Activated T-helper 1 cell treated with Interleukin-2 at 50 U/mL for 16 hours (primary cell): ENCODE measurements at places on chromosomes 5 and 9.

DNA sequence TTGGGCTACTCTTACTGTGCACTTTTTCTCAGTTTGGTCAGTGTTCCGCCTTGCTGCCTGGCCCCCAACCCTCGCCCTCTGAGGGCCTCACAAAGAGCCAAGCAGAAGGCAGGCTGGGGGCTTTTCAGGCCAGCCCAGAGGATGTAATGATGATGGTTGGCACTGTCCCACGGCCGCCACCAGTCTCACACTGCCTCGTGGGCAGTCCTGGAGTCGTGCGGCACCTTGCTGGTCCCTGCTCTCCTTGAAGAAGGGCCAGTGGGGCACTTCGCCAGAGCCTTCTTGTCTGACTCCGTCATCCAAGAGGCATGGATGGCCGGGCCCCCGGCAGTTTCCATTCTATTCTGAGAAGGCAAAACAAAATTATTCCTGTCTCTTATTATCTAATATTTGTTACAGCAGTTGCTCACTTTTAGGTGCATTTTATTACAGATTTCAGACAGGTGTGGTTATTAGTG is 21.0 kb downstream of the TENT4A start:
- DNase-seq: no peak

DNA sequence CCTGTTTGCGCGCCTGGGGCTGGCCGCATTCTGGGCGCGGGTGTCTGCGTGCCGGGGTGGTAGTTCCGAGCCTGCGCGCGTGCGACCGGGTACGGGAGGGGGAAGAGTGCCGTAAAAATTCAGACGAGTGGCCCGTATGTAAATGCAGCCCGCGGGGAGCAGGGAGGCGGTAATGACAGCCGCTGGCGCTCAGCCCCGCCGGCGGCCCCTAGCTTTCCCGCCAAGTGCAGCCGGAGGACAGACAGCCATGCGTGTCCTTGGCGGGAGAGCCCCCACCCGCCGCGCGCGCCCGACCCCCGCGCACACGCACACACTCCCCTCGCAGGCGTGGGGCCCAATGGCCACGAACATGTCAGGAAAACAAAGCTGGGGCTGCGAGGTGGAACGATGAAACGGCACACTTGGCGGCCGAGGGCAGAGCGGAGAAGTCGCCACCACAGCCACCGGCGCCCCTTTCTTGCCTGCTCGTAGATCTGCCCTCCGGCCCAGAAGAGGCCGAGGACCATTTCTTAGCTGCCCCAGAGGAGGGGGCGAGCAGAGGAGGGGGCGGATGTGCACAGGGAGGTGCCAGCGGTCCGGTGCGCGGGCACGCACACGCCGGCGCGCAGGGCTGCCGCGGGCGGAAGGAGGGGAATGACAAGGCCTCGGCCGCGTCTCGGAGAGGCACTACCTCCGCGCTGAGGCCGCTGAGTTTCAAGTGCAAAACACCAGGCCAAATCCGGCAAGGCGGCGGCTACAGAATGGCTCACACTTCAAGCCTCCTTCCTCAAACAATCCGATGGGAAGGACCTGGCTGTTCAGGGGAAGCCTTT is 208.4 kb downstream of the MEF2C start:
- no peak for DNase-seq

GRCh38 chr9:72524820-72525540 is 3.6 kb downstream of the TMC1 start:
- no peak for DNase-seq

GRCh38 chr5:128782446-128782845 is 182.8 kb upstream of the SLC27A6 start:
- DNase-seq: no peak

- DNase-seq: no peak
Measured at GRCh38 chr9:74848153-74848525, 39.6 kb downstream of the TRPM6 start.

GRCh38 chr5:94181895-94182294 is 436.5 kb downstream of the KIAA0825 start:
- DNase-seq: no peak

GRCh38 chr9:7209016-7209715 is 451.4 kb downstream of the KDM4C start:
- DNase-seq: no peak

GRCh38 chr9:73216100-73216499 is 64.4 kb downstream of the ANXA1 start:
- DNase-seq: no peak

DNA sequence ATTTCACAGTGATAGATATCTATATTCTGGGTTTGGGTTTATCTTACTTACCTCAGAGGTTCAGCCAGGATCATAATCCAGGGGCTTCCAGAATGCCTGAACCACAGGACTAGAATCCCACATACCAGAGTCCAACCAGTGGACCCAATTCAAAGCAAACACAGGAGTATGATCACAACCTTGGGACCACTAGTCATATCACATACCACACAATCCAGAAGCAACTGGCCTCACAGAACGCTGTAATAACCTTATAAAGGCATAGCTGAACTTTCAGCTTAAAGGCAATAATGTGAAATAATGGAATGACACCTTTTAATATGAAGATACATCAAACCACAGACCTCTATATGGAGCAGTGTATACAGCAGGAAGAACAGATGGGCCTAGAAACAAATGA is 25.3 kb downstream of the RAPGEF6 start:
- DNase-seq: no peak

DNA sequence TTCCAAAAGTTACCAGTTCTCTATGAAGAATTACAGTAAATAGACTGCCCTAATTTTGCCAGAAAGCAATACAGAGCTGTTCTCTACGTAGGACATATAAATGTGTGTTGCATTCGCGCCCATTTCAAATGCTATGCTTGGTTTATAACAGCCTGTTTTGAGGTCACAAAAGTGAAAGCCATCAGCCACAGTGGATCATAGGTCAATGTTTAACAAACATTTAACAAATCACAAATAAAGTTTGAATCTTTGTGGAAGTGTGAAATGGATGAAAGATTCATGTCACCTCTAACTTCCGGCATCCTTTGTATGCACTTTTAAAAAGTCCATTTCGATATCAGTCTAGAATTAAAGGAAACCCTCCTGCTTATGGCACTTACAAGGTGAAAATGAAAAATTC is 371.3 kb downstream of the GLIS3 start:
- DNase-seq: no peak

GRCh38 chr9:96491880-96492525 is 42.0 kb downstream of the HABP4 start:
- DNase-seq: no peak

DNA sequence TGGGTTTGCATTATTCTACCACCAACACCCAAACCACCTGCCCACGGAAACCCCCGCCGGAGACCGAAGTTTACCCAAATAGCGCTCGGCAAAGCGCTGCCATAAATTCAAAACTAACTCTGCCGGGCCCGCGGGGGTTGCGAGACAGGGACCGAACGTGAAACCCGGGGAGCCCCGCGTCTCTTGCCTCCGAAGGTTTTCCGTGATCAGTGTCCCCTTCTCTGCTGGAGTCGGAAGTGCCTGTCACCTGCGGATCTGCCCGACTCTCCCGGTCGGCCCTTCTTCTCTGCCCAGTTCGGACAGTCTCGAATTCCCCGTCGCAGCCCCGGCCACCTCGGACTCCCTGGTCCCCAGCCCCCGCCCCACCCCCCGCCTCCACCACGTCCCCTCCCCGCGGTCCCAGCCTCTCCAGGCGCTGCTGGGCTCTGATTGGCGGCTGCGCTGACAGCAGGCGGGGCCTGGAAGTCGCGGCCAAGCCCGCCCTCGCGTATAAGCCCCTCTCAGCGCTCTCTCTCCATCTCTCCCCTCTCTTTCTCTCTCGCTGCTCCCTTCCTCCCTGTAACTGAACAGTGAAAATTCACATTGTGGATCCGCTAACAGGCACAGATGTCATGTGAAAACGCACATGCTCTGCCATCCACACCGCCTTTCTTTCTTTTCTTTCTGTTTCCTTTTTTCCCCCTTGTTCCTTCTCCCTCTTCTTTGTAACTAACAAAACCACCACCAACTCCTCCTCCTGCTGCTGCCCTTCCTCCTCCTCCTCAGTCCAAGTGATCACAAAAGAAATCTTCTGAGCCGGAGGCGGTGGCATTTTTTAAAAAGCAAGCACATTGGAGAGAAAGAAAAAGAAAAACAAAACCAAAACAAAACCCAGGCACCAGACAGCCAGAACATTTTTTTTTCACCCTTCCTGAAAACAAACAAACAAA is at the start of gene RORB:
RORB (plus strand) TSS at position 517 of the 929 bp plus-strand sequence. CDS start 642 bp downstream, outside the sequence.
- no peak for DNase-seq

- DNase-seq: no peak
Measured at GRCh38 chr9:17068671-17069070, 66.2 kb upstream of the CNTLN start.

GRCh38 chr9:86046071-86046636 is 53.2 kb downstream of the GOLM1 start:
- no peak for DNase-seq

GRCh38 chr9:129040113-129040643 is 3.8 kb downstream of the MIGA2 start:
- DNase-seq: no peak

- DNase-seq: no peak
Measured at GRCh38 chr5:62649476-62650113, 71.0 kb downstream of the LRRC70 start.

DNA sequence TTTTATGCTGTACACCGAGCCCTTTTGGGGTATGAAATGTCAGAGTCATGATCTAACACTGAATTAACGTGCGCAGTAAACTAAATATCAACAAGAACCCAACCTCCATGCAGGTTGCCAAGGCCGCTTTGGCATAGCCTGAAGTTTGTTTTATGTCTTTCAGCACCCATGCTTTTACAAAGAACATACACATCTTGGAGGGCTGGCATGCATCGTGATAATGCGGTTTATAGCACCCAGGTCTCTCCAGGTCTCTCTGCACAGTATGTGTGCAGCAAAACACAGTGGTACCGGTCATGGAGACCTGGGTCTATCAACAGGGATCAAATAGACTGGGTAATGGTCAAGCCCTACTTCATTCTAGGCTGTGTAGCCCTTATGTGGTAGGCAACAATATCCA is 11.8 kb downstream of the NPR3 start:
- no peak for DNase-seq

DNA sequence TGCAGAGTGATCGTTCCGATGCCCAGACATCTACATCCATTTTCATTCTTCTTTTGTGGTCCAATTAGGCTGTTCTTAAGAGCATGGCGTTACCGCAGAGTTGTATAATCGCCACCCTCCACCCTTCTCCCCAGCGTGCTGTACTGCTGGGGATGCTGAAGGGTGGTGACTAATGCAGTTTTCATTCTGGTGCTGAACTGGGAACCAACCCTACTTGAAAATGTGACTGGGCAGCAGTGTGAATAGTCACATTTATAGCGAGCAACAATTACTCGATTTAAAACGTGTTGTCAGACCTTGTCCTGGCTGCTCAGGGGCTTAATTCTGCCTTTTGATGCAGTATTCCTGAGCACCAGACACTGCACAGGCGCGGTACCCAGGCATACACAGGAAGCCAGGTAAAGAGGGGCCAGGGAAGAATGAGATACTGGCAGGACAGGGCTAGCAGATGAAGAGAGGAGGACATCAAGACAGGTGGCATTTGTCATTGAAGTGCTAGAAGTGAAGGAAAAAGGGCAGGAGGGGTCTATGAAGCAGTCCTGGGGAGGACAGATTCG is 719 bp upstream of the ISCA1 start:
- DNase-seq: no peak

DNA sequence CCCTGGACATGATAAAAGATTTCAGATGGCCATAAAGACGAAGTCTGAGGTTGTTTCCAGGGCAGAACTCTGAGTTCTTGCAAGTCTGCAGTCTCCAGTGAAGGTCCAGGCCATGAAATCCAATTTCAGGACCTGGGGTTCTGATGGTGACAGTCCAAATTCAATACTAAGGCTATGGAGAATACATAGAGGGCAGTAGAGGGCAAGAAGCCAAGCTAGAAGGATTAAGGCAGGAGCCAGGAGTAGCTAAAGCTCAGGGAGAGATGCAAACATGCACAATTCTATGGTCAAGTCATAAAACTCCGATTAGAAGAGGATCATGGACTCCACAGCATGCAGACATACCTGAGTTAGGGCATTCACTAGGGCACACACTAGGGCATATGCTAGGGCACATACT is 11.4 kb downstream of the SLIT3 start:
- no peak for DNase-seq

GRCh38 chr9:32251539-32251938 is 132.9 kb upstream of the ACO1 start:
- no peak for DNase-seq

- no peak for DNase-seq
Measured at GRCh38 chr5:77630114-77630680, 8.3 kb downstream of the OTP start.

DNA sequence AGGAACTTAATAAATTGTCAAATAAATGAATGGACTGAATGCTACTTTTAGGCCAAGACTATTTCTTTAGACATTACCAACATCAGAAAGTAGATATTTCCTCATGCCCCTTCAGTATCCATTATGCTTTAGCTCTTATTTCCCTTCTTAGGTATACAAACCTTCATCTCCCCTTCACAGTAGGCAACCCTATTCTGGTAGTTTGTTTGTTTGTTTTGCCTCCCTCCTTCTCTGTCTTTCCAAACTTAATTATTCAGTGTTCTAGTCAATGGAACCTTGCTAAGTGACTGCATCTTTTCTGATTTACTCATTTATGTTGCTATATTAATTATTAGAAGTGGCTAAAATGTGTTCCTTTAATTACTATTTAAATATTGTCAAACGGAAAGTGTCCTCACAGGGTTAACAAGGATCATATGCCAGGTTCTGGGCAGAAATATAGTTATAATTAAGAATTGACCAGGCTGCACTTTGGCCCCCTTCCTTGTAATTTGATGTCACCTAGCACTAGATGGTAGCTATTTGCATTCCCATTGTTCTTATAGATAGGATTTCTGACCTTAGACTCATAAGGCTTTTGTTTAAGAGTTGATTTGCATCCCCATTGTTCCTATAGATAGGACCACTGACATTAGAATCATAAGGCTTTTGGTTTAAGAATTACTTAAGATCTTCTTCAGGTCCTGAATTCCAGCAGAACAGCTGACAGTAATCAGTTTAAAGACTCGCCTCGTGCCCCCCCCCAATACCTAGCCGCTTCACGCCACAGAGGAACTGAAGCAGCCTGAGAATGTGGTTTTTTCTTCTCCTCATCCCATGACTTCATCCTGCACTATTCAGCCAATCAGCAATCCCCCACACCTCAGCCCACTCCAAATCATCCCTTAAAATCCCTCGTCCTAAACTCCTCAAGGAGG is 84.4 kb upstream of the NUDT12 start:
- DNase-seq: no peak

GRCh38 chr5:140207250-140207964 is 32.4 kb downstream of the CYSTM1 start:
- no peak for DNase-seq

DNA sequence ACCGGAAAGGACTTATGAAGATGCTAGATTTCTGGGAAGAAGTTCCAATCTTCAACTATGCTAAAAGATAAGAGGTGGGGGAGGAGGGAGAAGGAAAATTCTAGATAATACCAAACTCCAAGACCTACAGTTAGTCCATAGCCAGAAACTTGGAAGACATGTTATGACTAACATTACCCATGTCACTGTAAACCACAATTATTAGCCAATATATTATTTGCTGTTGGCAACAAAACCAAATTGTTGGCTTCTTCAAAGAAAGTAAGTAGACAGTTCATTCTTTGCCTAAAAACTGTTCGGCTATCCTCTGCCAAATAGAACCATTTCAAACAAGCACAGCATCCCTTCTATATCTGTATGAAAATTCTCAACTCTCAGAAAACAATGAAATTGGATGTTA is 25.1 kb downstream of the PRLR start:
- no peak for DNase-seq
